Activated CD4-positive, alpha-beta T cell treated with anti-CD3 and anti-CD28 coated beads, Interleukin-2, Interleukin-6, amounts not matched to agents 100 ng/mL and 50 ng/mL, durations not matched to agents 16 hours and 8 hours (primary cell): ENCODE measurements at places on chromosomes 16 and 17.
A peak's percentile ranks its signal among the peaks of the same experiment; 100 is the strongest.

DNA sequence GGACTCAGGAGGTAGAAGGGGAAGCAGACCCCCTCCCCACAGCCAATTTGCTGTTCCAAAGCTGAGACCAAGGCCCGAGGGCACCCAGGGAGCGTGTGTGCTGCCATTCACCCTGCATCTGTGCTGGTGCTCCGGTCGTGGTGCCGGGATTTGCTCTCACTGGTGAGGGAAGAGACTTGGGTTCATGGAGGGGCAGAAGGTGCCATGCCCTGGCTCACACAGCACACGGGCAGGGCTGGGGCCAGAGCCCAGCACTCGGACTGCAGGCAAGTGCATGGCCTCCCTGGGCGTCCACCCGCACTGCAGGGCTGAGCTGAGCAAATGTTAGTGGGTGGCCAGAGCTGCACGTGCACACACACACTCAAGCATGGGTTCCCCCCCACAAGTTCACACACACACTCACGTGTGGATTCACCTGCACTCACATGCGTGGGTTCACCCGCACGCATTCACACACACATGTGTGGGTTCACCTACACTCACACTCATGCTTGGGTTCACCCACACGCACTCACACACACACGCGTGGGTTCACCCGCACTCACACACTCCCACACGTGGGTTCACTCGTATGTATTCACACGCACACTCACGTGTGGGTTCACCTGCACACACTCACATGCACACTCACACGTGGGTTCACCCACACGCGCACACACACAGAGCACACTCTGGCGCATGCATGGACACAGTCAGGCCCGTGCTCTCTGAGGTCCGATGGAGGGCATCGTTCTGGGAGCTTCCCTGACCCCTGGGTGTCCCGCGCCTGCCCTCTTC, 57.0 kb upstream of the CBFA2T3 start:
- no peak for DNase-seq

GRCh38 chr16:76976101-76976500, 214.9 kb upstream of the MON1B start:
- peak; percentile 49 for DNase-seq

DNA sequence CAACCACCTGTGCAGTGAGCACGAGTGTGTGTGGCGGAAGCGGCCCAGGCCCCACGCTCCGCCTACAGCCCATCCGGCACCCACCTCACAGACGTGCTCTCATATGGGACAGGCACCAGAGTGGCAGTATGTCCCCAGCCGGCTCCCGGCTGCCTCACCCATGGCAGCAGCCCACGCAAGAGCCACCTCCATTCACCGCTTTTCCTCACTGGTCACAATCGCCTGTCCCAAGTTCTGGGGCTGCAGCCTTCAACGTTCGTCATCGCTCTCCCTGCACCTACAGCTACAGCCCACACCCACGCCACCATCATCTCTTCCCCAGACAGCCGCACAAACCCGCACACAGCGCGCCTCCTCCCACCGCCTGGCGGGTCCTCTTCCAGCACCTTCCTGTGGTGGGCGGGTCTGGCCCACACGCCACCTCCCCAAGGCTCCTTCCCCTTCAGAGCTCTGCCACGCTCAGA, 17.5 kb upstream of the TRAP1 start:
- no peak for DNase-seq

GRCh38 chr16:15652293-15653001, 2.4 kb downstream of the NDE1 start:
- DNase-seq: no peak

DNA sequence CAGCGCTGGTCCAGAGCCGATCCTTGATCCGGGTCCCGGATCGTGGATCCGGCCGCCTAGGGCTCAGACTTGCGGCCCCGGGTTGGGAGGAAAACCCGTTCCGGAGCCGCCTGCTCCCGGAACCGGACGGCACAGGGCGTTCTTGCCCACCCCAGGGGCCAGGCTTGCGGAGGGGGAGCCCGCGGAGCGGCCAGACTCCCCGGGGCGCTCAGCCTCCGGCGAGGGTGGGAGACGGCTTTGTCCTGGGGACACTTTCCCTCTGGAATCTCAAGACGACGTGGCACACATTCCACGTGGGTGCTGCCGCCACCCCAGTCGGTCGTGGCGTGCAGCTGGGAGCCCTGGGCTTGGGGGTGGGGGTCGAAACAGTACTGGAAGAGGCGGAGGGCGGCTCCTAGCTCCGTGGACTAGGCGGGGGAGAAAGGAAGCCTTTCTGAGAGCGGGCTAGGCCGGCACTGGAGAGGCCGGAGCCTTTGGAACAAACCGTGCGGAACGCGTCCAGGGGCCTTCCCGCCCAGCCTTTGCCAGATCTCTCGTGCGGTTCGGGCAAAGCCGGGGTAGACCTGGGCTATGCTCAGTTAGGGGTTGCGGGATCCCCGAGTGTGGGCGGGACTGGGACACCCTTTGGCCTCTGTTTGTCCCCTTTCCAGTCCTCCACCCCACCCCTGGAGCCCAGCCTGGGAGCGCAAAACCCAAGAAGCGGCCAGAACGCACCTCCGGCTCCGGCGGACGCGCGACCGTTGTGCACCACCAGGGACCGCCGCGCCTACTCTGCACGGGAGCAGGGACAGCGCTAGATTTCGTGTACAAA, 26.5 kb downstream of the SREBF1 start:
- no peak for DNase-seq

DNA sequence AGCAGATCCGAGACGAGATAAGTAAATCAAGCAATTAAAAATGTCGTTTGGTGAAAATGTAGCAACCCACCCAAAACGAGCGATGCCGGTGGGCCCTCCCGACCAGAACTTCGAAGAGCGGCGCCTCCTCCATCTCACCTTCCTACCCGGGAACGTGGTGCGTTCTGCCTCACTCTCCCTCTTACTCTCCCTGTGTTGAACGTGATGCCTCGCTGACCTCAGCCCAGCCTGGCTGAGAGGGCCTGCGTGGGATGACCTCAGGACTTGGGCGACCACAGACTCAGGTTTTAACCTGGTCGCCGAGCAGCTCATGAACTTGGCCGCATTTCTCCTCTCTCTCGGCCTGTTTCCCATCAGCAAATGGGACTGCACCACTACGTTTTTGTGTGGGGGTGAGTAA, 69.7 kb upstream of the RPL38 start:
- DNase-seq: no peak

GRCh38 chr16:12559714-12560113, 244.0 kb downstream of the CPPED1 start:
- no peak for DNase-seq

GRCh38 chr16:13013043-13013442, 111.6 kb downstream of the SHISA9 start:
- no peak for DNase-seq

DNA sequence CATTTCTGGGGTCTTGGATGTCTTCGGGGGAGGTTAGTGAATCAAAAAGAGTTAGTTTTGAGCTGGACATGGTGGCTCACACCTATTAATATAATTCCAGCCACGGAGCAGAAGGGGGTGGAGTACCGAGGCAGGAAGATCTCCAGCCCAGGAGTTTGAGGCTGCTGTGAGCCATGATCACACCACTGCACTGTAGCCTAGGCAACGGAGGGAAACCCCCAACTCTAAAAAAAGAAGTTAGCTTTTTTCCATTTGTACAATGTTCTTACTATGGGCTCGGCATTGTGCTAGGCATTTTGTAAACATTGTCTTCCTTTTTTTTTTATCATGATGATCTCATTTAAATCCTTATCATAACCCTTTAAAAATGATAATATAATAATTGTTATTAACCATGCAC, 8.3 kb upstream of the SNF8 start:
- no peak for DNase-seq

- DNase-seq: no peak
Observed at GRCh38 chr17:42906772-42907446, 6.3 kb downstream of the G6PC1 start.
